ENCODE measurements at places on chromosomes 6 and 20. TPM values are rescaled to one million over a fixed set of nuclear protein-coding genes. Genes with fewer than 3 reads are reported as not detected.

GRCh38 chr6:7198833-7199800 lies 91.4 kb downstream of the RREB1 start:
- DNase-seq, result no peak

- DNase-seq, result no peak
Measured at GRCh38 chr6:75115481-75115880, 90.4 kb downstream of the COL12A1 start.

TPBG gene
- polyA plus RNA-seq, result 88.7 TPM

SLC22A16 gene
- 0.53 TPM for polyA plus RNA-seq

- no peak for DNase-seq
Measured at GRCh38 chr20:33602826-33603590, 59.1 kb upstream of the C20orf144 start.

DNA sequence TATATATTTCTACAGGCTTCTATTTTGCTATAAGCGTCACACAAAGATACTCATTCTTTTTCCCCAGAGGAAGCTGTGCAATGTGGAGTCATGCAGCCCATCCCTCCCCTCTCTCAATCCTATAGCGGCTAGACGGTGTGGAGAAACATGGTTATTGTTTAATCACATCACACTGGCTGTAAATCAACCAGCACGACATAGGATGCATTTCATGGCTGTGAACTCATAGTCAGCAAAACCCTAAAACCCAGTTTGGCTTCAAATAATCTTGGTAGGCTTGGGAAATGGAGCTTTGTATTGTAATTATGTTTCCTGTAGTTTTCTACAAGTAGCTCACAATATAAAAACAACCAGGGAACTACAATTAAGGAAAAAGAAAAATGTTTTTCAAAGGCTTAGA lies 16.8 kb downstream of the FOXC1 start:
- DNase-seq, result no peak

GRCh38 chr20:25320035-25320800 lies 70.4 kb downstream of the ABHD12 start:
- DNase-seq, result no peak

- DNase-seq, result no peak
Measured at GRCh38 chr20:3316136-3316535, 77.1 kb upstream of the SLC4A11 start.

OXT gene
- 0.48 TPM for polyA plus RNA-seq

DNA sequence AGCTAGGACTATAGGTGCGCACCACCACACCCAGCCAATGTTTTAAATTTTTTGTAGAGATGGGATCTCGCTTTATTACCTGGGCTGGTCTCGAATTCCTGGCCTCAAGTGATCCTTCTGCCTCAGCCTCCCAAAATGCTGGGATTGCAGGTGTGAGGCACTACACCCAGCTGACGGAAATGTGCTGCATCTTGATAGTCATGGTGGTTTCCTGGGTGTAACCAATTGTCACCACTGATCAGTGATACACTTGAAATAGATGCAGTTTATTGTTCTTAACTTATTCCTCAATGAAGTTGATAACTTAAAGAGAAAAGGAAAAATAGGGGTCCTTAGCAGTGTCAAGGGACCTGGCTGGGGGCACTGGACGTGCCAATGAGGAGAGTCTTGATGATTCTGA lies 92.4 kb downstream of the PPP1R14C start:
- DNase-seq, result no peak

DNA sequence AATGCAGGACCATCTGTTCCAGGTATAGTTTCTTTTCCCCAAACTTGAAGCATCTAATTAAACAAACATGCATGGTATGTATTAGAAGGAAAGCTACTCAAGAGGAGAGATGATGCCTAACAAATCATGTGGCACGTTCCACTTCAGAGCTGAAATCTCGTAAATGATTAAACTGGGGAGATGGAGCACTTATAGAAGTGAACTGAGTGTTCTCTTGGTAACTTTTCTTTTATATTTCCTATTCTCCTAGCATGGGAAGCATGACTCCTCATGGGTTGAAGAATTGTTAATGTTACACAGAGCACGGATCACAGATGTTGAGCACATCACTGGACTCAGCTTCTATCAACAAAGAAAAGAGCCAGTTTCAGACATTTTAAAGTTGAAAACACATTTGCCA lies 61.1 kb downstream of the CCN2 start:
- no peak for DNase-seq

CTAGE9 gene
- polyA plus RNA-seq, result not detected

DNA sequence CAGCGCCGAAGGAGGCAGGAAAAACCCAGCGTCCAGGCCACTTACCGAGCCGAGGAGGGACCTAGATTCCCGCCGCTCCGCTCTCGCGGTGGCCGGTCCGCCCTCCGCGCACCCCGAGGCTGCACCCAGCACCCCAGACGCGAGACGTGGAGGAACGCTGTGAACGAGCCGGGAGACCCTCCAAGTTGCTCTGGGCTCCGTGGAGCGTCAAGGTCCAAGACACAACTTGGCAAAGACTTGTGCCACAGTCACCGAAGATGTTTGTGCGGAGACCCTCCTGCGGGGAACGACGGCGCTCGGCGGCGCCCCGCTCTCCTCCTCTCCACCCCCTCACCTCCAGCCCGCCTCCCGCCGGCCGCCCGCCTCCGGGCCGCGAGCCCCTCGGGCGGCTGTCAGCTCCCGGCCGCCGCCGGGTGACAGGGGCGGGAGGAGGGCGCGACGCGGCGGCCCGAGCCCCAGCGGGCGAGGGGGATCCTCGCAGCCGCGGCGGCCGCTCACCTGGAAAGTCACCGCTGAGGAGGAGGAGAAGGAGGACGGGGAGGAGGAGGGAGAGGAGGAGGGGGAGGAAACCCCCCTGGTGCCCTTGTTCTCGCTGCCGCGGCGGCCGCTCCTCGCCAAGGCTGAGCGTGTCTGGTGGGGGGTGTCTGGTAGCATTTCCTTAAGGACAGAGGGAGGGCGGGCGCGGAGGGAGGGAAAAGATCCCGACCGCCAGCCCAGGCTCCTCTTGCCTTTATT lies 637 bp upstream of the HIVEP2 start:
- no peak for DNase-seq

GRCh38 chr6:20137837-20138236 lies 74.4 kb downstream of the MBOAT1 start:
- DNase-seq, result no peak

DNA sequence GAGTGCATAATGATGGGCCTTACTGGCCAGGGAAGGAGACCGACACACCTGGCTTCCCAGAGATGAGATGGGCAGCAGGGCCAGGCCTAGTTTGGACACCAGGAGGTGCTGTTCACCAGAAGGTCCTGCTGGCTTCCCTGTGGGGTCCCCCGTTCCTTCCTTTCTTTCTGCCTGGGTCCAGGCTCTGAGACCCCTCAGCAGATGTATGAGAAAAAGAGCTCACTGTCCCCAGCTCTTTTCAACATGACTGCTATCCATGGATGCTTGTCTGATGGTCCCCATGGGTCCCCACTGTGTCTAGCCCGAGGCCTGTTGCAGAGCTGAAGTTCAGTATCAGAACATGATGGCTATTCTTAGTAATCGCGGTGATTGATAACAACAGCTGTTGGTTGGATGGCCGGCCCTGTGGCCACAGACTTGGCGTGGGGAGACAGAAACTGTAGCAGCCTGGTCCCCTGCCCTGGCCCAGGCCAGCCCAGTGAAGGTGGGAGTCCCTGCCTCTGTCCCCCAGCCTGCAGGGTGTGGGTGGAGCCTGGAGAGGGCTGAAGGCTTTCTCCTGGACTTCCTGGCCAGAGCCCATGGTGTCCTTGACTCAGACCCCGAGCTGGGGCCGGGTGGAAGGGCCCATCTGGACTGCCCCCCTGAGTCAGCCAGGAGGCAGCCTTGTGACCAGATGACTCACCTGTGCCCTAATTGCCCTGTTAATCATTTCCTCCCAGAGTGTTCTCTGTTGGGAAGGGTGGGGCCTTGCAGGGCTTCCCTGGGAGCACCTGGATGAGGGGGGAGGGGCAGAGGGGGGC lies 9.9 kb upstream of the BAK1 start:
- DNase-seq, result no peak

PROCR gene
- 54.6 TPM for polyA plus RNA-seq

GRCh38 chr20:7090811-7091210 lies 323.3 kb downstream of the BMP2 start:
- no peak for DNase-seq

- no peak for DNase-seq
Measured at GRCh38 chr6:159608961-159609651, 83.9 kb downstream of the SOD2 start.

CDH26 gene
- polyA plus RNA-seq, result 1.4 TPM

- DNase-seq, result no peak
Measured at GRCh38 chr6:169869301-169869700, 117.9 kb downstream of the ERMARD start.

GRCh38 chr20:17870086-17870740 lies 98.4 kb downstream of the SNX5 start:
- no peak for DNase-seq

DNA sequence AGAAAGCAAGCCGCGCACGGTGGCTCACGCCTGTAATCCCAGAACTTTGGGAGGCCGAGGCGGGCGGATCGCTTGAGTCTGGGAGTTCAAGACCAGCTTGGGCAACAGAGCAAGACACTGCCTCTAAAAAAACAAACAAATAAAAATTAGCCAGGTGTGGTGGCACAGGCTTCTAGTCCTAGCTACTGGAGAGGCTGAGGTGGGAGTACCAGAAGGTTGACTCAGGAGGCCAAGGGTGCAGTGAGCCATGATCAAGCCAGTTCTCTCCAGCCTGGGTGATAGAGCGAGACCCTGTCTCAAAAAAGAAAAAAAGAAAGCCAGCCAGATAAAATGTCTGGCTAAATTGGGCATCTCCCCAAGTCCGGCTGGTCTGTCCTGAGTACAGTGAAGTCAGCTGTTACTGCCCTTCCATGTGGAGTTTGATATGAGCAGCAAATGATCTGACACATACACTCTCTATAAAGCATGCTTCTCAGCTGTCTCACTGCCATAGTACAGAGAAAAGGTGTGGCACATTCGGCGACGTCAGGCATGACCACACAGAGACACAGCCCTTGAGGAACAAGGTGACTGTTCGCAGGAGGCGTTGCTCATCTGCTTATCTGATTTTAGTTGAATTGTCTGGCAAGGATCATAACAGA lies 13.0 kb downstream of the CD83 start:
- DNase-seq, result no peak

- DNase-seq, result no peak
Measured at GRCh38 chr6:106147476-106147875, 61.3 kb downstream of the PRDM1 start.

MCHR2 gene
- not detected for polyA plus RNA-seq

DNA sequence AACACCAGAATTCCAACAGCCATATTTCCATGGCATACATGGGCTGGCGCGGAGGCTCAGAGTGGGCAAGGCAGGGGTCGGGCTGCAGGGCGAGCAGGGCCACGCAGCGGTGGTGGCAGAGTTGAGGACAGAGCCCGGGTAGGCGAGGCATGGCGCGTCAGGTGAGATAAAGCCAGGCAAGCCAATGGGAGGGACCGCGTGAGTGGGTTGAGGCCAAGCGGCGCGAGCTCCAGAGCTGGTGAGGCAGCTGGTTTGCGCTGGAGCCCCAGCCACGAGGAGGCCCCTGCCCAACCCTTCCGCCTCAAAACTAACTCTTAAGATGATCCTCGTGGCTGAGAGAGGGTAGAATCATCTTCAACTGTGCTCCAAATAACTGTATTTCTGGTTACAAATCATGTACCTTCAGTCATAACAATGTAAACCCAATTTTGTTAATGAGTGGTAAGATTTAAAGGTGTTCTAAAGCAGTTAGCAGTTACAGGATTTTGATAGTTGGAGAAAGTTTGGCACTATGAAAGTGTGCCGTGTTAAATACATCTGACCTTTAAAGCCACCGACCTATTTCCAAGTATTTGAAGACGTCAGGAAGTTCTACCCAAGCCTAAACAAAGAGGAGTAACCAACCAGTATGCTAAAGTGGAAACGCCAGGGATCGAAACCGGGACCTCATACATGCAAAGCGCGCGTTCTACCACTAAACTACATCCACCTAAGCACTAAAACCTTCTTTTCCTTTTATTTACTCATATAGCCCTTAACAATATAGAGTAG lies 107.9 kb downstream of the GPX5 start:
- no peak for DNase-seq

CPXM1 gene
- polyA plus RNA-seq, result 19.4 TPM

DNA sequence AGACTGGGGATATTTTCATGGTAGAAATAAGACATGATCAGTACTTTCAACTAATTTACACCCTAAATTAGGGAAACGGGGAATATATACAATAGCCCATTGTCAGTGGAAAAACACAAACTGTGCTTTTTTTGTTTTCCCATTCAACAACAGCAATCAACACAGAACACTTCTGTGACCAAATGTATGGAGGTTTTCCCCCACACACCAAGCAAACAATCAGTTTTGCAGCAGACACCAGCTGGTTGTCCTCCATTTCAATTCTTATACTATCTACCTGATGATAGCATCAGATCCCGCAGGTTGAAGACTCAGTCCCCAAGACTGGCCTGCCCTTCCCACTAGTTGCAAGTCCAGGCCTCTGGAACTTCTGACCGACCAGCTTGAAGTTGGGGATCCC lies 4.5 kb downstream of the HINT3 start:
- no peak for DNase-seq

SLC35F1 gene
- polyA plus RNA-seq, result 0.92 TPM

- DNase-seq, result no peak
Measured at GRCh38 chr6:6972456-6972855, 135.3 kb upstream of the RREB1 start.

DNA sequence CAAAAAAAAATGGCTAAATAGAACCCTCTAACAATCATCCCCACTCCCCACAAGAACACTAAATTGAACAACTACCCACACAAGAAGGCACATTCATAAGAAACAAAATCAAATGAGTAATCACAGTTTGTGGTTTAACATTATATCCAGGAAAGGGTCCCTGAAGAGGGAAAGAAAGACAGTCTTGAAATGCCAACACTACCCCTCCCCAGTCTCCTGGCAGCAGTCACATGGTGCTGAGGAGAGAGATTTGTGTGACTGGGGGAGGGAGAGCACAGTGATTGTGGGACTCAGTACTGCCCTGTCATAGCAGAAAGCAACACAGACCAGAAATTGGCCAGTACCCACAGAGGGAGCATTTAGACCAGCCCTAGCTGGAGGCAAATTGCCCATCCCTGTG lies 443.7 kb upstream of the BTBD3 start:
- no peak for DNase-seq

UBD gene
- 2.9 TPM for polyA plus RNA-seq

GRCh38 chr6:121333196-121333595 lies 1.1 kb downstream of the TBC1D32 start:
- no peak for DNase-seq

GRCh38 chr20:36779656-36780025 lies 6.1 kb upstream of the DSN1 start:
- no peak for DNase-seq

DNA sequence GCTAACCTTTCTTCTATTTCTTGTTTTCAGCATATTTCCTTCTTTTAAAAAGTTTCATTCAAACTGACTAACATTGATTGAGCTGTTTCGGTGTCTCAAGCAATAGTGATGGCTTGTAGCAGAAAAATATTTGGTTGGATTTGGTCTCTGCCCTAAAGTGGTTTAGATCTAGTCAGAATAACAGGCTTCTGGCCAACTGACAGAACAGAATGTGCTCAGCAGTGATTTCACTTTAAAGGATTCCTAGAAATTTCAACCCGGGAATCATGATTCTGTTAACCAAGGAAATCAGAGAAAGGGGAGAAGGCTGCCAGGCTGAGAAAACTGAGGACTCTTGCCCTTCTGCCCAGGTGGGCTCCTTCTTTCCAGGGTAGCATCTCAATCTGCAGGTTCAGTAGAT lies 16.6 kb upstream of the GSTA1 start:
- no peak for DNase-seq

GRCh38 chr6:16136621-16137450 lies 8.0 kb downstream of the MYLIP start:
- DNase-seq, result no peak

Measured in urinary bladder (tissue), 4 donors.